AG08396 (cell line): ENCODE measurements at places on chromosomes 7 and 10.
A peak's percentile ranks its signal among the peaks of the same experiment; 100 is the strongest.

DNA sequence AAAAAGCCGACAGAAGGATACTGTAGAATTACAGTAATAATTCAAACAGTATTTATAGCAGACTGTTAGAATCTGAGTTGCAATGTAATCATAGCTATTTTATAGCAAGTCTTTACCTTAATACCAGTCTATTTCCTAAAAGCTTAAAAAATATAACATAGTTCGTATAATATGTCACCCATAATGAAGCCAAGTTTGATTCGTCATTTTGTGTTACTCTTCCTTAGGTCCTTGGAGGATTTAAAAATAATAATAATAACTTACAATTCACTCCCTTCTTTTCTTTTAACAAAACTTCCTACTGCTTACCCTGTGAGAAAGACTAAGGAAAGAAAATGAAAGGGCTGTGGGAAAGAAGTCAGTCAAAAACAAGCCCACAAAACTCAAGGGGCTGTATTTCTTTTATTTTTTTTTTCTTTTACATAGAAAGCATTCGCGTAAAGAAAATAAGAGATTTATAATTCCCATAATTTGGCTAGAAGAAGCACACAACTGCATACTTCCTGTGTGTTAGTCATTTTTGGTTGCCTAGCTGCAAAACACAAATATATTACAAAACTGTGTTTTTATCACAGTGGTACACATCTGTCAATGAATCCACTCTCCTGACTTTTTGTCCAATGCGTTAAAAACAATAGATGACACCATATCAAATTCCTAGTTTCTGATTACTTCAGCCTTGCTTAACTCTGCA, 187.2 kb upstream of the CELF2 start:
- peak; percentile 23 for DNase-seq

GRCh38 chr10:69840773-69841172, 39.1 kb downstream of the COL13A1 start:
- DNase-seq: no peak

DNA sequence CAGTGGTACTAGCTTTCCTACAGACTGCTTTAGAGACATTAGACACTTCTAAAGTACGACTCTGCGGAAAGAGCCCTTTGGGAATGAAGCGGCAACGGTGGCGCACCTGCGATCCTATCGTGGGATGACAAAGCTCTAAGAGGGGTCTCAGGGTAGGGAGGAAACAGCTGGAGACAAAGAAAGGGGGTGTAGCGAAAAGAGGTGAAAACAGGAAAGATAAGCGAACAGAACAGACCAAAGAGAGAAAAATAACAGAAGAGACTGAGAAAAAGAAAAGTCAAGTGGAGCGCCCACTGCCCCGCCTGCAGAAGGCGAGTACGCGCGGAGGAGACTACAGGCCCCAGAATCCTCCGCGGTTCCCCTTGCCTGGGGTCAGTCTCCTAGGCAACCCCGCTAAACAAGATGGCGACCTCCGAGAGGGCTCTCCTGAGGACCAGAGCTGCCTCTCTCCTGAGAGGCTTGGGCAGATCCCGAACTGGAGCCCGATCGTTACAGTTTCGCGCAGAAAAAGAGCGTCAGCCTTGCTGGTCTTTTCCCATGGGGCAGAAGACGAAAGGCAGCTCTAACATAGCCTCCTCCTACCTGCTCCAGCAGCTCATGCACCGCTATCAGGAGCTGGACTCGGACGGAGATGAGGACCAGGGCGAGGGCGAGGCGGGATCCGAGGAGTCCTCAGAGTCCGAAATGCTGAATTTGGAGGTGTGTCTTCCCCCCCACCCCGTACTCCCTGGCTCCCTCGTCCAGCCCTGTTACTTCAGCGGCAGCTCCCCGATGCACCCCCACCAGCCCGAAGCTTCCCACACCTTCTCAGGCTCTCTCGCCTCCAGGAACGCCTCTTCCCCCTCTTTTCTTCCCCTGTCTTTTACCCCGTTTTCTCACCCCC, at the start of gene LRGUK:
Gene LRGUK (plus strand): TSS at position 375 of the 883 bp plus-strand sequence. CDS start 28 bp downstream, at position 403.
- peak; percentile 90 for DNase-seq

- no peak for DNase-seq
These were observed 95.2 kb upstream of the DNAAF5 start for GRCh38 chr7:631291-631711.

DNA sequence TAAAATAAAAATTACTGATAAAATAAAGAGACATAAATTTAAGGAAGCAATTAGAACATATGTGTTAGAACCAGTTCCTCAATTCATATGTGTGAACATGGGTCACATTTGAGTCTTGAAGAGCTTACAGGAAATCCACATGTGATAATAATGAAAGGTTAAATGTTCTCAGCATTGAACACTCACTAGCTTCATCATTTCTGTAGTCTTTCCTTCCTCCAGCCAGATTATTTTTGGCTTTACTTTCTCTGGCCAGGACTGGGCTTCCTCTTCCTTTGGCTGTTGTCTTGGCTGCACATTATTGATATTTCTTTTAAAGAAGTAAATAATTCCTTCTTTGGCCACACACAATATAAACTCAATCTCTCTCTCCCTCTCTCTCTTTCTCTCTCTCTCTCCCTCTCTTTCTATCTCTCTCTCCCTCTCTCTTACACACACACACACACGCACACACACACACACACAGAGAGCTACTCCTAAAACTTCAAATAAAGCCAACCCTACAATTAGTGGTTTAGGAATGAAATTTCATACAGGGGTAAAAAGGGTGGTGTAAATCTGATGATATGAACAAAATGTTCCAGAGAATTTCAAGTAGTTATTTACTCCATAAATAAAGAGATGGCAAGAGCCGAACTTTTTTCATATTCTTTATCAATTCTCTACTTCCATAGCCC, 171.2 kb downstream of the REEP3 start:
- no peak for DNase-seq

- DNase-seq: no peak
These were observed 223.5 kb downstream of the SNX13 start for GRCh38 chr7:17716816-17717215.

DNA sequence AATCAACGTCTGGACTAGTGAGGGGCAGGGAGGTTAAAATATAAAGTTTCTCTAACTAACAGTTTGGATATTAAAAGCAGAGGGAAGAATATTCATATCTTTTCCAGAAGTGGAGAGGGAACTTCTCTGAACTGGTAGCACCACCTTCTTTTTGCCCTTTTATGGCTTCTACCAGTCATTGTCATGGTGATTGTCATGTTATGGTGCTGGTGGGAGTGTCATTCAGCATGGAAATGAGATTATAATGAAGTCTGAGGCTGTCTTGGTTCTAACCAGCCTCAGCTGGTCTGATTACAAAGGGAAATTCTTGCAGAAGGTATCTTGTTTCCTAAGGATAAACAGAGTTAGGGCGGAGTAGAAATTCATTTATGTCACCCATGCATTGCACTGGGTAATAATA, 523.8 kb downstream of the ZWINT start:
- DNase-seq: no peak

DNA sequence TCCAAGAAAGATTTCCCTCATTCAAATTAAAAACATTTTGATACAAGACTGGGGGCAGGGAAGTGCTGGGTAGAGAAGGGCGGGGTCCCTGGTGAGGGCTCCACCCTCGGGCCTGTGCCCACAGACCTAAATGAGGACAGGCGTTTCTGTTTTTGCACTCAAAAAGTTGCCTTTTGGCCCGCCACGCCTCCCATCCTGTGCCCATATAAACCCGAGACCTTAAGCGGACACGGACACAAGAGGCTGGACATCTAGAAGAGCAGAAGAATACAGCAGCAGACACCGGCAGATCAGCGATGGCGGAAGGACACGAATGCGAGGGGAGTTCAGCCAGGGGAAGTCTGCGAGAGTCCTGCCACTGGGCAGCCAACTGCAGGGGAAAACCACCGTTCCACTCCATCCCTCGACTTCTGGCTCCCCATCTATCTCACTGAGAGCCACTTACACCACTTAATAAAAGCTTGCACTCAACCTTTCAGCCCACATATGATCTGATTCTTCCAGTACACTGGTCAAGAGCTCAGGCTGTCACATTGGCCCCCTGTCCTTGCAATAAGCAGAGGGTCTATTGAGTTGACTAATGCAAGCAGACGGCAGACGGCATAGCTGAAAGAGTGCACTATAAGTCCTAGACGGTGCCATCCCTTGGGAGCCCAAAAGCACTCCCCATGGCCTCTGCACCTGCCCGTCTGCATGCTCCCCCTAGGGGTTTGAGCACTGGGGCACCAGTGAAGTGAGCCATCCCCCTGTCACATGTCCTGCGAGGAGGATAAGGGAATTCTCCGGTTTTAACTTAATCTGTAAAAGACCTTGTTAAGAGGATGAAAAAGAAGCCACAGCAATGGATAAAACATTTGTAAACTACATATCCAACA, 181.8 kb upstream of the PRSS1 start:
- no peak for DNase-seq

GRCh38 chr10:74310652-74311257, 159.7 kb downstream of the ADK start:
- DNase-seq: no peak

GRCh38 chr7:21603972-21604749, 61.3 kb downstream of the DNAH11 start:
- DNase-seq: no peak

DNA sequence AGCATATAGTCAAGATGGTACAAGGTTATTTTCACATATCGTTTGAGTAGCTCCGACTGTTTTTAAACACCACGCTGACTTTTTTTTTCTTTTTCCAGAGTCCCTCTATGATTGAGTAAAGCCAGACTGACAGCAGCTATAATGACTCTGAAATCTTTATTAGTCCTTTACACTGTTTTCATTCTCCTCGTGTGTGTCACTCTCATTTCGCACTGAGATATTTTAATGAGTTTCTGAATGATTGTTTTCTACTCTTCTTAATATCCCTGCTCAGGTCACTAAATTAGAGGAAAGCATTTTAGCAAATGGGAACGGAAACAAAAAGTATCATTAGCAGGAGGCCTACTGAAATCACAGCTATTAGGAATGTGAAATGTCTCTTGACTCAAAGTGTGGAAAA, 162.3 kb upstream of the MTPN start:
- no peak for DNase-seq

GRCh38 chr10:131996466-131997365, 15.0 kb upstream of the BNIP3 start:
- no peak for DNase-seq

- no peak for DNase-seq
These were observed 486.2 kb upstream of the KLF6 start for GRCh38 chr10:4271193-4271592.

- DNase-seq: no peak
These were observed 8.3 kb downstream of the ANXA7 start for GRCh38 chr10:73405556-73405955.

DNA sequence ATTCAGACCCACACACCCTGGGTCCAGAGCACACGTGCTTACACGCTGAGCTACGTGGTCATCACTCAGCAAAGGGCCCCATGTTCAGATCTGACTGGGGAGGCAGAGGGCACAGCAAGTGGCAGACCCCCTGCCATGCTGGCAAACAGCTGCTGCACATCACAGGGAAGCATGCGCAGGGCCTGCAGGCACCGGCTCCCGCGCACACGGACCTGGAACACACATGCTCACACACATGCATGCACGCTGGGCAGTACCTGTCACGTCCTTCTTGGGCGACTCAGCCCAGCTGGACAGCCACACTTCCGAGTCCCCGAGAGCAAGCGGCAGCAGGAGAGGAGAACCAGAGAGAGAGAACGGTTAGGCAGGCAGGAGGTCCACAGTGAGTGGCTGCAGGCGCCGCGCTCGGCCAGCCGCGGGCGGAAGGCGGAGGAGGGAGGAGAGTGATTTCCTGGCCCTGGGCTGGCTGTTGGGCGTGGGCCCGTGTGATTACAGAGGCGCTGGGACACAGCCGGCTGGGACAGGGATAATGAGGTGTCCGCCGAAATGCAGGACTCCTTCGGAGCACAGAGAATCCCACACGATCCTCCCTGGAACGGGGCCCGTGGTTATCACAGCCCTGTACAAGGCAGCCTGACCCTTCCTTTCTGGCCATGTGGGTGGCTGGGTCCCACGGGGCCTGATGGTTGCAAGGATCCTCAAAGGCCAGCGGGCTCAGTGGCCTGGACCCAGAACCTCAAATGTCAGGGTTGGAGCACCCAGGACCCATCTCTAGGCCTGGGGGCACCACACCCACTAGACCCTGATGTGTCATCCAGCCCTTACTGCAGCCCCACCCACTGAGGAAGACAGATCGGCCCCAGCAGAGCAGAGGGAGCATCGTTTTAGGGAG, 175.1 kb downstream of the NEURL1 start:
- DNase-seq: peak; percentile 75

GRCh38 chr10:124995605-124996004, 53.7 kb downstream of the ZRANB1 start:
- no peak for DNase-seq

GRCh38 chr10:124006526-124006925, 86.9 kb downstream of the CHST15 start:
- no peak for DNase-seq

GRCh38 chr7:80791509-80791929, 127.3 kb downstream of the SEMA3C start:
- no peak for DNase-seq

GRCh38 chr7:101875283-101875846, 57.9 kb downstream of the CUX1 start:
- DNase-seq: no peak

DNA sequence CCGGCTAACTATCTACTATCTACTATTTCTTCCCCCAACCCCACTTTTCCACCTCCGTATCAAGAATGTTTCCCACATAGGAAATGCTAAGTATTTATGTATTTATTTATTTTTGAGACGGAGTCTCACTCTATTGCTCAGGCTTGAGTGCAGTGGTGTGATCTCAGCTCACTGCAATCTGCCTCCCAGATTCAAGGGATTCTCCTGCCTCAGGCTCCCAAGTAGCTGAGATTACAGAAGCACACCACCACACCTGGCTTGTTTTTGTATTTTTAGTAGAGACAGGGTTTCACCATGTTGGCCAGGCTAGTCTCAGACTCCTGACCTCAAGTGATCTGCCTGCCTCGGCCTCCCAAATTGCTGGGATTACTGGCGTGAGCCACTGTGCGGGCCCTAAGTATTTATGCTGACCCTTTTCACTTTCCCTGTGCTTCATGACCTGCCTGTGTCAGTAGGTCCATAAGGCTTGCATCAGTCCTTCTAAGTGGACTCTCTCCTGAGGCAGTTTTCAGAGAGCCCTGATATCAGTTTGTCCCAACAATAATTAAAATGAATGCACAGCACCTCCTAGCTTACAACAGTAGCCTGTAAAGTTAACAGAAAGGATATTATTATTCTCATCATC, 25.7 kb upstream of the FBXW4 start:
- DNase-seq: no peak

- DNase-seq: peak; percentile 58
These were observed 46.1 kb upstream of the ZMIZ1 start for GRCh38 chr10:79022565-79023230.

GRCh38 chr7:14069961-14070360, 80.5 kb upstream of the ETV1 start:
- no peak for DNase-seq

GRCh38 chr10:105149371-105149891, 508.3 kb downstream of the SORCS3 start:
- DNase-seq: no peak

GRCh38 chr10:49115015-49115795, at the start of gene VSTM4:
Gene VSTM4 (minus strand): TSS chr10:49115522. CDS start chr10:49115485, 37 bp downstream.
- DNase-seq: peak; percentile 87

DNA sequence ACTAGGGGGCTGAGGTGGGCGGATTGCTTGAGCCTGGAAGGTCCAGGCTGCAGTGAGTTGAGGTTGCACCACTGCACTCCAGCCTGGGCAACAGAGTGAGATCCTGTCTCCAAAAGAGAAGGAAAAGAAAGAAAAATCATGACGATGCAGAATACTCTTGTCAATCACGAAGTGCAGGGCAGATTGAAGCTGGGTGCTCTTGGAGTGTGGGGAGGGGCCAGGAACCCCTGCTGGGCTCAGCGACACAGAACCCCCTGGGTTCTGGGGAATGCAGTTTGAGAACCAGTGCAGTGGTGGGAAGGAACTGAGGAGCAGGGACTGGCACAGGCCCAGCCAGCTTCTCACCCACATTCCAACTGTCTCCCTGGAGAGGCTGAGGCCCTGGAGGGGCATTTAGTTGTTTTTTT, 10.8 kb upstream of the INTS1 start:
- DNase-seq: no peak
